ENCODE measurements at places on chromosomes 5 and 9. TPM values are rescaled to one million over a fixed set of nuclear protein-coding genes. Genes with fewer than 3 reads are reported as not detected.

Gene IL3
- total RNA-seq, result not detected

Gene RABEPK
- total RNA-seq, result 33.4 TPM

Gene SLC23A1
- total RNA-seq, result not detected

Gene GLDC
- total RNA-seq, result under 0.01 TPM

Gene DIRAS2
- total RNA-seq, result 0.78 TPM

Gene MEF2C
- total RNA-seq, result 10.1 TPM

Gene CDKN2B
- total RNA-seq, result 74.0 TPM

Gene SLC6A18
- total RNA-seq, result not detected

Gene SLC25A2
- 0.30 TPM for total RNA-seq

Gene CFAP77
- total RNA-seq, result 0.30 TPM

Gene WDR38
- not detected for total RNA-seq

Gene IL33
- total RNA-seq, result 470 TPM

Gene SPATA9
- 0.46 TPM for total RNA-seq

Gene HAUS6
- 10.7 TPM for total RNA-seq

Gene GPX8
- total RNA-seq, result 165 TPM

Gene CCL21
- not detected for total RNA-seq

Gene CTNNAL1
- total RNA-seq, result 103 TPM

Gene ANKRD31
- 0.14 TPM for total RNA-seq

Gene IL4
- not detected for total RNA-seq

Gene GPR150
- under 0.01 TPM for total RNA-seq

Gene FOXI1
- not detected for total RNA-seq

Gene NOXA1
- 0.18 TPM for total RNA-seq

Gene UAP1L1
- total RNA-seq, result 21.5 TPM

Gene C9orf153
- 1.1 TPM for total RNA-seq

Gene SMIM3
- 233 TPM for total RNA-seq

Gene ARID3C
- total RNA-seq, result not detected

Gene PAEP
- not detected for total RNA-seq

Gene SOHLH1
- total RNA-seq, result not detected

Gene GBGT1
- 6.9 TPM for total RNA-seq

Gene AGXT2
- total RNA-seq, result not detected

Gene LVRN
- total RNA-seq, result 0.59 TPM
